Stimulated activated naive CD8-positive, alpha-beta T cell treated with anti-CD3 and anti-CD28 coated beads, Interleukin-15, amount 100 ng/mL, for 72 hours (primary cell): ENCODE measurements at places on chromosomes 16 and 17.
A peak's percentile ranks its signal among the peaks of the same experiment; 100 is the strongest.

DNA sequence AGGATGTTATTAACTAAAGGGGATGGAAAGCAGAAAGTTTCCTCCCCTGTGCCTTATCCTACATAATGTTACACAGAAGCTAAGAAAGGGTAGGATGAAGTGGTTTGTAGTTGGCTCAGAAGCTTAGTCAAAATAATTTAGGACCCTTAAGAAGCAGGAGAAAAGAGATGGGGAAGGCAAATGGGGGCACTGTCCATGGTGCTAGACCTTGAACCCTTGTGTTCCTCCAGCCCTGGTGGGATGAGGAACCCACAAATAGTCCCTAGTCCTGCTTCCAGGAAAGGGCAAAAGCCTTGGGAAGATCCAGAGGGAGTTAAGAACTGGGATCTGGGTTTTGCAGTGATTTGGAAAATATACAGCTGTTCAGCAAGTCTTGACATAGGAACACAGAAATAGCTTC, 54.5 kb downstream of the SLC5A11 start:
- no peak for DNase-seq

DNA sequence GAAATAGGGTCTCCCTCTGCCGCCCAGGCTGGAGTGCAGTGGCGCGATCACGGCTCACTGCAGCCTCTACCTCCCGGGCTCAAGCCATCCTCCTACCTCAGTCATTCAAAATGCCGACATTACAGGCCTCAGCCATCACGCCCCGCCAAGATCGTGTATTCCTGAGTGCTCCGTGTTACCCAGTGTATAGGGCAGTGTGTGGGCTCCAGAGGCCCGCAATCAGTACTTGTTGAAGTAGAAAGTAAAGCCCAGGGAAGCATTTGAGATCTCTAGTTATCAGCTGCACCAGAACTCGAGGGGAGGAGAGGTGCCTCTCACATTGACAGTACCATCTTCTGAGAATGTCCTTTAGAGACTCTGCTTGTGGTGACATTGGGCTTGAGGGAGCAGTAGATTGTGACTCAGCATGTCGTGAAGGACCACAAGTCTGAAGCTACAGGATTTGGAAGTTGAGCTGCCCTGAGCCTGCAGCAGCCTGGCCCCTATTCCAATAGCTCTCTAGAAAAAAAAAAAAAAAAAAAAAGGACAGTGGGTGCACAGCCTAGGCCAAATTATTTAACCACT, 1.1 kb upstream of the PRPSAP1 start:
- DNase-seq = no peak

DNA sequence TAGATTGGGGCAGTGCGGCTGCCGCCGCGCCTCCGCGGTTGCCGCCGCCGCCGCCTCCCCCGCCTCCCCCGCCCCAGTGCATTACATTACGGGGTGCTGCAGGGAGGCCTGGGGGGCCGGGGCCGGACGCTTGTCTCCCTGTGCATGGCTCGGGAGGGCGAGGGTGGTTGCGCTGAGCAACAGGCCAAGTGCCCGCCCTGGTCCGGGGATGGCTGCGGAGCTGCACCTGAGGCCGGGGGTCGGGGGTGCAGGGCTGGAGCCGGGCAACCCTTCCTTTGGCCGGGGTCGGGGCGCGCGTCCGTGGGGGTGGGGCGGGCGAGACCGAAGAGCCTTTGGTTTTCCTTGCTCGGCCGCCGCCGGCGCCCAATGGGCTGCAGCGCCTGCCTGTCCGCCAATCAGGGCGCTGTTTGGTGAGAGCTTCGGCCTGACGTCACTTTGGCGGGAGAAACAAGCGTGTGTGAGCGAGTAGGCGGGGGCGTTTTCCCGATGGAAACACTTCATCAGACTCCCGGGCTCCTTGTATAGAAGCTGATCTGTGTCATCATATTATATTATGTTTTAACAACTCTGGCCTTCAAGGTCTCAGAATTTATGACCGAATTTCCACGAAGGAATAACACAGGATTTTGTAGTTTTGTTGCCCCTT, 941 bp upstream of the FBXL20 start:
- peak; percentile 74 for DNase-seq

GRCh38 chr16:85316321-85316919, 204.1 kb upstream of the CIBAR2 start:
- peak; percentile 57 for DNase-seq

DNA sequence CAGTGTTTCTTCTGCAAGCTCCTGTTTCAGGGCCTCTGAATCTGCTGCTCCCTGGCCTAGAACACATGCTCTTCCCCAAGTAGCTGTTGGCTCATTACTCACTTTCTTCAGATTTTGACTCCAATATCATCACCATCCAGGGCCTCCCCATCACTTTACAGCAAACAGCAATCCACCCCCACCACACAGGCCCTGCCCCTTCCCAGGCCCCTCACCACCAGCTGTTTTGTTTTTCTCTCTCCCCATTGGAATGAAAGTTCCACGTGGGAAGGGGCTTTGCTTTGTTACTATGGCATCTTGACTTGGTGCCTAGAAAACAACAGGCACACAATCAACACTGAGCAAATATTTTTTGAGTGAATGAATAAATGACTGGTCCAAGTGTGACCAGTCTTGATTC, 4.0 kb downstream of the TMEM170A start:
- DNase-seq = no peak

- peak; percentile 95 for DNase-seq
Observed at GRCh38 chr16:88651276-88651988, 579 bp upstream of the CYBA start.

- no peak for DNase-seq
Observed at GRCh38 chr17:30226878-30227277, 8.6 kb downstream of the SLC6A4 start.

DNA sequence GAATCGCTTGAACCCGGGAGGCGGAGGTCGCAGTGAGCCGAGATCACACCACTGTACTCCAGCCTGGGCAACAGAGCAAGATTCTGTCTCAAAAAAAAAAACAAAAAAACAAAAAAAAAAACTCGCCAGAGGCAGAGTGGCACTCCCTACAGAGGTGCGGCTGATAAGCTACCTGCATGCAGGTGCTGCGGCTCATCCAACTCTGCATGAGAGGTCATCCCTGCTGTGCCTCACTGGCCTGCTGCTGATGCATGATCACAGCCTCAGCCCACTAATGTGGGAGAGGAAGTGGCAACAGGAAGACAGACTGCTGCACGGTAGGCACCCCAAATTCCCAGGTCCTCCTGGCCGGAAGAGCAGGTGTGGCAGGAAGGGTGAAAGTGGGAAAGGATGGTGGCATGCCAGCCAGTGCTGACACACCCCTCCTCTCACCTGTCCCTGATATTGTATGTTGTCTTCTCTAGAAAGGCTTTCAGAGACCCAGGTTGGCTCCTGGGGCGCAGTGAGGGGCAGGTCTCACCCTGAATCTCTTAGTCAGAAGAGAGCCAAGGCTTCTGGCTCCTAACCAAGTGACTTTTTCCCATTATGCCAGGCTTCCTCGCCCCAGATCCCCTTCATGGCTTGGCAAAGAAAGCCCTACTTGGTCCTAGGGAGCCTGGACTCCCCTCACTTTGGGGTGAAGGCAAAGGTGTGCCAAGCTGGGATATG, 11.8 kb downstream of the NXPH3 start:
- no peak for DNase-seq

GRCh38 chr17:28506763-28507487, 777 bp downstream of the FOXN1 start:
- DNase-seq = no peak

GRCh38 chr16:12542818-12543699, 260.6 kb downstream of the CPPED1 start:
- DNase-seq = no peak
